ENCODE measurements at places on chromosomes 7 and 10.

- no peak for DNase-seq
These were observed 220.7 kb downstream of the ADARB2 start for GRCh38 chr10:1516492-1517165.

DNA sequence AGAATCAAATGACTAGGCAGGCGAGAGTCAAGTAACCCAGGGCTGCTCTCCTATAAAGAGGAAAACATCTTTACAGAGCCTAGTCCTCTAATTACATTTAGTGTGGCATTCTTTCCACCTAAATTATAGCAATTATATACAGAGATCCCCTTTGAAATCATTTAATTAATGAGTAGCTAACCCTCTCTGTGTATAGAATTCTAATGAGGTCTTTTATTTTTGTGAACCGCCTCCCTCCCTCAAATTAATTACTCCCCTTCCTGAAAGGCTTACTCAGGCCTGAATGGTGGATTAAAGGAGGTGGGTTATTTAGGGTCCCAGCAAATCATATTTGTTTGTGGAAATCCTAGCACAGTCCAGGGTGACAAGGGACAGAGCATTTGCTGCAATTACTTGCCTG is 551.8 kb downstream of the SORCS3 start:
- DNase-seq: no peak

- DNase-seq: no peak
These were observed 40.0 kb upstream of the AGBL3 start for GRCh38 chr7:134946260-134946659.

DNA sequence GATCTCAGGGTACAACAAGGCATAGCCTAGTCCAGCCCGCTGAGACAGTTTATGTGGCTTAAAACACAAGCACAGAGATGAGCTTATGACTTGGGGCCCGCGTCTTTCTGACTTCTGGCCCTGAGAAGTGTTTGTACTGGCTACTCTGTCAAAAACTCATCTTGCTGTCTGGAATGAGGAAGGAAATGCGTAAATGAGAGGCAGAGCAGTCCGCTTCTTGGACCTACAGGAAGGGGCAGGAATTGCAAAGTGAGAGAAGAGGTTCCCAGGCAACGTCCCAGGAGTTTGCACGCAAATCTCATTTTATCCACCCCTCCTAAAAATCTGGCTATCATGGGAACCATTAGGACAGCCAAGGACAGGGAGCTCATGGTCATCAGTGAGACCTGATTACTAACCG is 5.5 kb downstream of the ANXA11 start:
- no peak for DNase-seq

DNA sequence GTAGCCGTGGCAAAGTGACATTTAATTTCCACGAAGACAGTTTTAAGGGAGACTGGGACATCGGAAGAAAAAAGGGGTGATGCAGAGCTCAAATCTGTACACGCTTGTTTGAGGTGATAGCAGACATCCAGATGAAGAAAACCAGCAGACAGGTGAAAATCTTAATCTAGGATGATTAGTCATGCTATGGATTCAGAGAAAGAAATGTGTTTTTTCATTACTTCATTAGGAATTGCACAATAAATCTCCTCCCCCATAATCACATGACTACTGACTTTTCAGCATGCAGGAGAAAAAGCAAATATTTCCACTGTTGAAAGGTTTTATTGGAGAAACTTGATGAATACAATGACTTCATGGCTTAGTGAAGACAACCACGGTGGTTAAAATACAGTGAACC is 2.5 kb downstream of the NUDT5 start:
- DNase-seq: no peak

DNA sequence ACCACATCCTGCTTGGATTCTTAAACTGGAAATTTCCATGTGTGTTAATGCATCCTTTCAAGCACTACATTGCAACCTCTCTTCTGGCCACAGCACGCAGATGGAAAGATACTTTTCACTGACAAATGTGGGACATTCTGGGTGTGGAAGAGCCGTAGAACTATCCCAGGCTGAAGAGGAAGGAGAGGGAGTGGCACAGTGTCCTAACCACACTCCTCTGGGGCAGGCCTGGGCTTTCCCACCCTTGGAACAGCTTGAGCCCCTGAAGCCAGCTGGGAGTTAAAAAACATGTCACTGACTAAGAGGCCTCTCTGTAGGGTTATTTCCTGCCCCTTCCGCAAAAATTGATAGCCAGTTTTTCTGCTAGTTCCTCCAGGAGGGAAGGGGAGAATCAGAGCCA is 34.0 kb upstream of the DNMBP start:
- no peak for DNase-seq

DNA sequence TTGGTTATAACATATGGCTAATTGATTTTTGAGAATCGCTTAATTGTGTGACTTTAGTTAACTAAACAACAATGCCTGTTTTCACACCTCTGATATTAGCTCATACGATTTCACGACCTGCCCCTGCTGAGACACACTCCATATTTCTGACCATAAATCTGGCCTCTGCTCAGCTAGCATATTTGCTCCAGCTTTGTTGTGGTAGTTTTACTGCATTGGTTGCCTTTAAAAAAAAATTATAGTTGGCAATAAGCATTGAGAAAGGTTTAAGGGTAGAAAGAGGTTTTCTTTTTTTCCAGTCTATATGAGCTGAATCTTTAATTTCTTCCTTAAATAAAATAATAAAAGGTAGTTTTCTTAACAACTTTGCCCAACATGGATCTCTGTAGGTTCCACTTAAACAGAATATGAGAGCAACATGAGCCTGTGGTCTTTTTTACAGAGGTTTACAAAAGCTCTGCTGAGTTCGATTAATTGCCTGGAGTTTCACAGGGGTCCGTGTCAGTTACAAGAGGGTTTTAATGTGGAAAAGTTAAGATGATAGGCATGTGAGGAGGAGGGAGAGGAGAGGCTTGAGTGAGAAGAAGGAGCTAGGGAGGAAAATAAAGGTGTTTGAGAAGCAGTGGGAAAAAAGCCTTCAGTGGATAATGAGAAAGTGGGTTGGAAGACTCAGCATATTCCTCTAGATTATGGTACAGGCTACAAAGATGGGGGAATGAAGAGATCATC is 318.2 kb downstream of the CXCL12 start:
- DNase-seq: no peak

DNA sequence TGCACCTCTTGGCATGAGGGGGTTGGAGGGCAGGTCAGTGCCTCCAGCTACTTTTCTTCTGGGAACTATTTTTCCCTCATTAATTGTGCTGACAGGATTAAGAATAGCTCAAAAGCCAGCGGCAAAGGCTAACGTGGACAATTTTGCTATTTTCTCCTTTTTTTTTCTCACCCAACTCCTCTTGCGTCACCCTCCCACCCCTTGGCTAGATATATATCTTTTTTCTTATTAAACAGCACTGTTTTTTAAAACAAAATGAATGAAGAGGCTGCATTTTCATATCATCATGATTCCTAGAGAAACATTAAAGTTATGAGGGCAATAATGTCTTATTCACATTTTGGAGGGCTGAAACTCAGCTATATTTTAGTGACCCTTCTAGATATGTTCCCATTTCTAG is 251.8 kb upstream of the NFE2L3 start:
- no peak for DNase-seq

GRCh38 chr7:108406222-108406890 is 49.9 kb downstream of the NRCAM start:
- DNase-seq: no peak

DNA sequence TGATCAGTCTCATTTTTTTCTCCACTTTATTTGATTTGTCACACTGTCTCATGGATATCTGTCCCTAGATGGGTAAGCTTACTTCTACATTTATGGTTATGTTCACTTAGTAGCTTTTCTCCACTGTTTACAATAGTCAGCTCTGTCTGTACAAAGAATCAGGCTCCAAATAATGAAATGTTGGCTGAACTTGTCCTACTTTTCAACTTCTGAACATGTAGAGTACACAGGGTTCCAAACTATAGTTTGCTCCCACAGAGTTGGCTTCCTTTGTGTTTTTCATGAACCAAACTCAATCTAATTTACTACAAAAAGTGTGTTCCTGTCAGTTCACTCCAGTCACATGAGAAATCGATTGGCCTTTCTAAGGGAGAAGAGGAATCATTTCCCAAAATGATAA is 175.0 kb downstream of the CCDC71L start:
- DNase-seq: no peak

GRCh38 chr7:111529507-111530355 is 32.6 kb downstream of the IMMP2L start:
- no peak for DNase-seq

DNA sequence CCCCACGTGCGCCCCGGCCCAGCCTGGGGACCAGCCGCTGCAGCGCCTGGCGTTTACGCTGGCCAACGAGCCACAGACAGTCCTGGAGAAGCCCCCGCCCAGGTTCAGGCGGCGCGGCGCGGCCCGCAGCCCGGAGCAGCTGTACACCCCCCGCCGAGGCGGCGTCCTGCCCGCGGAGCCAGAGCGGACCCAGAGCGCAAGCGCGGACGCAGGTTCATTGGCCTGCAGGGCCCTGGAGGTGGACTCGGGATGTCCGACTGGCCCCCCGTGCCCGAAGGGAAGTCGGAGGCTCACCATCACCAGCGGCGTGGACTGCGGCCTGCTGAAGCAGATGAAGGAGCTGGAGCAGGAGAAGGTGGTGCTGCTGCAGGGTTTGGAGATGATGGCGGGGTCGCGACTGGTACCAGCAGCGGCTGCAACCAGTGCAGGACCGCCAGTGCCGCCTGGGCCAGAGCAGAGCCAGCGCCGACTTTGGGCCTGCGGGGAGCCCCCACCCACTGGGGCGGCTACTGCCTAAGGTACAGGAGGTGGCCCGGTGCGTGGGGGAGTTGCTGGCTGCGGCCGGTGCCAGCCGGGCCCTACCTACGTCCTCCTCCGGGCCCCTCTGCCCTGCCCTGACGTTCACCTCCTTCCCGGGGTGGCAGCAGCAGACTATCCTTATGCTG is 72.0 kb upstream of the KCTD7 start:
- no peak for DNase-seq

DNA sequence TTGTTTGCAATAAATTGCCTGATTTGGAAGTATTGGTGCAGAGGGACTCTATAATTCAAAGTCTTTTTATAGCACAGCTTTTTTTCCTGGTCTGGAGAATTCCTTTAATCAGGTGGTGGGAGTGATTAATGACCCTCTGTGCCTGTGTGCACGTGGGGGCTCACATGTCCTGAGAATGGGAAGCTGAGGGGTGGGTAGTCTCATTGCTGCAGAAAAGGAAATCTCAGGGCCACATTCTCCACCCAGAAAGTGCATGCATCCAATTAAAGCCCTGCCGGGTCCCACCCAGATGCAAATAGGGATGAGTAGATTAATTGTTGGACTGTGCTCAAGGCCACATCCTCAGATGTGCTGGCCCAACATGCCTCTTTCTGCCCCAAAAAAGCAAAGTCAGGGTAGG is 324.7 kb downstream of the CXCL12 start:
- DNase-seq: no peak

DNA sequence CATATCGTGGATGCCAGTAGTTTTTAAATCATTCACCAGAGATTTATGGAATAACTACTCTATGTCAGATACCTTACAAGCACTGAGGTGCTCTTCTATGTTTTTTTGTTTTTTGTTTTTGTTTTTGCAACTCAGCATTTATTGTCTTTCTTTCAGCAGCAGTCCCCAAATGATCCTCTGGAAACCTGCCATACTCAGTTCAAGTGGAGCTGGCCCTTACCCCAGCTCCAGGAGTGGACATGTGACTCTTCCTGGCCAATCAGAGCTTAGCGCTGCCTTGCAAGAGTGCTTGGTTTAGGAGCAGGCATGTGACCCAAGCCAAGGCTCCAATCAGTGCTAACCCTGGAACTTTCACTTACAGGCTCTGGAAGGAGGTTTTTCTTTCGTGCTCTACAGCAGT is 356.6 kb upstream of the ZMIZ1 start:
- DNase-seq: no peak

DNA sequence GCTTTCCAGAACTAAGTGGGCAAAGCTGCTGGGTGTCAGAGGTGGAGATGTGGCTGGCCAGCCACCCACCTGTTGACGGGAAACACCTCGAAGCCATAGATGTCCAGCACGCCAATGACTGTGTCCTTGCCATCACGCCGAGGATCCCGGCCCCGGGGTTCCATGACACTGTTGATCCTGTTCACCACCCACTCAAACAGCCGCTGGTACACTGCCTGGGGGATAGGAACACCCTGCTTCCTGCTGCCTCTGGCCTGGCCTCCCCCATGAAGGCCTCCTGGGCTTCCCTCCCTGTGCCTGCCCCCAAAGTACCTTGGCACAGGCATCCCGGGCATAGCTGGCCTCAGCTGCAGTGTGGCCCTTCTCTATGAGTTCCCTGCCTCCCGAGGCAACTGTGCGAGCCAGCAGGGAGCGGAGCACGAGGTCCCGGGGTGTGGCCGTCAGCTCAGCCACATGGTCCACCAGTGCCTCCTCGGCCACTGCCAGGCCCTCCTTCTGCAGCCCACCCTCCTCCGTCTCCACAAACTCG is 8.2 kb downstream of the MYO1G start:
- DNase-seq: no peak

GRCh38 chr10:34661580-34661979 is 153.5 kb downstream of the PARD3 start:
- DNase-seq: no peak

DNA sequence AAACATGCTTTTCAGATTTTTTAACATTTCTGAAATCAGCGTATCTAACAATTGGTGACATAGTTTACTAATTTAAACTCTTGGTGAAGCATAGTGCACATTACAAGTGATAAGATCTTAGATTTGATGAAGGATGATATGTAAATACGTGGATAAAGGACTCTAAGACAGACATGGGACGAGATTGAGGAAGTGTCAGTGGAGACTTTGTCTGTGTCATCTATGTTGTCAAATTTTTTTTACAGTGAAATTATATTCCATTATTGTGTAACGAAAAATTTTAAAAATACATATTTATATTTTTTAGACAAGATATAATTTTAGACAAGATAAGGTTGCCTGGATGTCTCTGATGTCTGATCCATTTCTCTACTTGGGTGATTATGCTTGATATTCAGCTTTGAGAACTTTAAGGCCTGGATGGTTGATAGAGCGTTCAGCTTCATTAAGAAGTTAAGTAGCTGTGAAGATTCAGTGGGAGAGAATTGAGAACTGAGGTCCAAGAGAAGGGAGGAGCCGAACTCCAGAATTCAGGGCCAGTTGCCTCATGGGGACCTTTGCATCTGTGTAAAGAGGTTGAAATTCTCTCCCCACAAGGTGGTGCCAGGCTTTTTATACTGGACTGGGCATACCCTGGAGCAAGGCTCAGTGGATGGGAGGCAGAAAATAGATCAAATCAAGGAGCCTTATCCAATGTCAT is 62.7 kb downstream of the KAT6B start:
- DNase-seq: no peak
